ENCODE measurements at places on chromosomes 16 and 17.

DNA sequence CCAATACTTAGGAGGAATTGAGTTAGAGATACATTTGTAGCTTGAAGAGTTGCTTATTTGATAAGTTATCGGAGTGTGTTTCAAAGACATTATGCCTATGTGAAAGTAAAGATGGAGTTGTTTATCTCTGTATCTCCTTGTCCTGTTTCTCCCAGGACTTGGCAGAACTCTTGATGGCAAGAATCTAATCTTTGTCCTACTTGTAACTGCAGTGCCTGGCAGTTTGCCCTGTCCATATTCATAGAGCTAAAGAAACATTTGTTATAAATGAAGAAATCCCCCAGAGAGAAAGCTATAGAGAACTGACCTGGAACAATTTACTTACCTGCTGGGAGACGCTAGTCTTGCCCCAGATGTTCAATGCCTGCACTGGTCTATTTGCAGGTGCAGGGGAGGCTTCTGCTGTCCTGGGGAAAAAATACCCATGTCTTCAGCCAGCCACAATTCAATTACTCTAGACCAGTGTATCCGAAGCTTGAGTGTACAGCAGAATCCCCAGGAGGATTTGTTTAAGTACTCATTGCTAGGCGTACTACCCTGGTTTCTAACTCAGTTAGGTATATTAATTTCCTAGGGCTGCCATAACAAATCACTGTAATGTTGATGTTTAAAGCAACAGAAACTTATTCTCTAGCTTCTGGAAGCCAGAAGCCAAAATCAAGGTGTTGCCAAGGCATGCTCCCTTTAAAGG is 410.0 kb upstream of the HSBP1 start:
- no peak for DNase-seq

GRCh38 chr17:75345514-75346167 is 56.4 kb upstream of the SLC25A19 start:
- DNase-seq, result peak; percentile 67

- no peak for DNase-seq
Measured at GRCh38 chr16:85653290-85653891, 35.4 kb downstream of the GINS2 start.

DNA sequence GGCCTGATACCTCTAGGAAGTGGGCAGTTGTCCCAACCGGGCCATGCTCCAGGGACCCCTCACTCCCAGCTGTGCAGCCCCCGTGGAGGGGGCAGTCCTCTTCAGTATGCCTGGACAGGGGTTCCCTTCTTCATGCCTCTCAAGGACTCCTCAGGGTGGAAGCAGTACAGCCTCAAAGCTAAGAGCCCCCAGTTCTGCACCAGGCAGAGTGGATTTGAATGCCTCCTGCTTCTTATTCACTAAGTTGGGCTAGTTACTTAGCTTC is 23.9 kb upstream of the ST6GALNAC1 start:
- DNase-seq, result no peak

- no peak for DNase-seq
Measured at GRCh38 chr17:76234354-76234679, 6.0 kb downstream of the RNF157 start.

DNA sequence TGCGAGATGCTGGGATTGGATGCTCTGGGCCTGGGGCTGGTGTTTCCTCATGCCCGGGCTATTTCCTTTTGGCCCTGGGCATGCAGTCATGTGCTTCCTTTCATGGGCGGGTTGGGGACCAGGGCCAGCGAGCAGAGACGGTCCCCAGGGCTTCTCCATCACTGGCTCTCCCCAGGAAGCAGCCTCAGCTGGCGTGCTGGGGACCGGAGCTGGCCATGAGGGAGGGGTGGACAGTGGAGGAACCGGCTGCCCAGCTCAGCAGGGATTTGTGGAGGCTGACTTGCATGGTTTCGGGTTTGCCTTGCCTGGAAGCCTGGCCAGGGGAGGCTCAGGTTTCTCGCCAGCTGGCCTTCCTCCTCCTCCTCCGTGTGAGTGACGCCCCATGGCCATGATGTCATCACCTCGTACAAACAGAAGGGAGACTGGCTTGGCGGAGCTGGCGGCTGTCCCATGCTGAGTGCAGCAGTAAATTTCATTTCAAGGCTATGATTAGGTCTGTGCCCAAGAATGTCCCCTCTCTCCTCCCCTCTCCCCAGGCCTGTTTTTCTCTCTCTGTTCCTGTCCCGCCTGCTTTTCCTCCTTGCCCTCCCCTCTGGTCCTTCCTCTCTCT is 8.9 kb upstream of the TIMP2 start:
- DNase-seq, result no peak

DNA sequence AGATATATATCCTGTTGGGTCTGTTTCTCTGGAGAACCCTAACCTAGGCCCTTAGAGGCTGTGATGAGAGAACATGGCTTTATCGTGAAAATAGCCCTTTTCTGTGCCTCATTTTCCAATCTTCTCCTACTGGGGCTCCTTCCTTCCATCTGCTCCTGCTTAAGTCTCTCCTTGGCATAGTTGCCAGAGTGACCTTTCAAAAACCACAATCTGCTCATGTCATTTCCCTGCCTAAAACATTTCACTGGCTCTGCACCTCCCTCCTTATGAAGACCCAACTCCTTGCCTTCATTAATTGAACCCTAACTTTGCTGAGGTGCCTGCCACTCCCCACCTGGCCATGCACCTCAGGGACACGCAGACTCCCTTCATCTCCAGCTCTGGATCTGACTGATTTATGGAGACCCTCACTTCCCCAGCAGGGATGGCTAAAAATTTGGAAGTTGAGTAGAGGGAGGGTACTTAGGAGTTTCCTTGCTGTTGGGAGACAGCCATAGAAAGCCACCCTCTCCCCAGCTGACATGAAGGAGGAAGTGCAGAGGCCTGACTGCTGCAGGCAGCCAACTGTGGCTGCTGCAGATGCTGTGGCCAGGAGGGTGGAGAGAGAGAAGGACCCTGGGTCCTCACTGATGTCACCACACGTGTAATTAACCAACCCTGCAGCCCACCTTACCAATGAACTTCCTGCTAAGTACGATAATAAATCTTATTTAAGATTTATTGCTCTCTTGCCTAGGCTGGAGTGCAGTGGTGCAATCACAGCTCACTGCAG is 6.3 kb upstream of the GGA2 start:
- no peak for DNase-seq

- no peak for DNase-seq
Measured at GRCh38 chr17:82948081-82948511, 108.3 kb upstream of the ZNF750 start.

- DNase-seq, result no peak
Measured at GRCh38 chr17:39169101-39169500, 3.1 kb upstream of the ARL5C start.

DNA sequence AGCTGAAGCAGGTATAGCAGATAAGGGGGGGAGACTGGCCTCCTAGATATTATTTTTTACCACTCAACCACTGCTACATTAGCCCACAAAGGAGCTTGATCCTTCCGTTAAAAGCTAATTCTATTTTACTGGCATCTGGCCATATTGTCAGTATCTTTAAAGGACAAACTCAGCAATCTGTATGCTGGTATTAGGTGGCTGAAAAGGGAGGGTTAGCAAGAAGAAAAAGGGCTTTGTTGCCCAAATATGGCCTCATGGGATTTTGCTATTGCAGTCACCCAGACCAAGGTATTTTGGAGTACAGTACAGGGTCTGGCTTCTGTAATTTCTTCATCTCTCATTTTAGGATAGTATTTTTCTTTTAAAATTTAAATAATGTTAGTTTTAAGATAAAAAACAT is 14.4 kb downstream of the RFWD3 start:
- DNase-seq, result no peak

GRCh38 chr16:67486805-67487204 is 3.5 kb upstream of the AGRP start:
- DNase-seq, result no peak

GRCh38 chr17:81870981-81871386 is at the start of gene ARHGDIA:
Gene ARHGDIA (minus strand): TSS chr17:81871337. CDS start chr17:81869930, 1,407 bp downstream.
- no peak for DNase-seq

DNA sequence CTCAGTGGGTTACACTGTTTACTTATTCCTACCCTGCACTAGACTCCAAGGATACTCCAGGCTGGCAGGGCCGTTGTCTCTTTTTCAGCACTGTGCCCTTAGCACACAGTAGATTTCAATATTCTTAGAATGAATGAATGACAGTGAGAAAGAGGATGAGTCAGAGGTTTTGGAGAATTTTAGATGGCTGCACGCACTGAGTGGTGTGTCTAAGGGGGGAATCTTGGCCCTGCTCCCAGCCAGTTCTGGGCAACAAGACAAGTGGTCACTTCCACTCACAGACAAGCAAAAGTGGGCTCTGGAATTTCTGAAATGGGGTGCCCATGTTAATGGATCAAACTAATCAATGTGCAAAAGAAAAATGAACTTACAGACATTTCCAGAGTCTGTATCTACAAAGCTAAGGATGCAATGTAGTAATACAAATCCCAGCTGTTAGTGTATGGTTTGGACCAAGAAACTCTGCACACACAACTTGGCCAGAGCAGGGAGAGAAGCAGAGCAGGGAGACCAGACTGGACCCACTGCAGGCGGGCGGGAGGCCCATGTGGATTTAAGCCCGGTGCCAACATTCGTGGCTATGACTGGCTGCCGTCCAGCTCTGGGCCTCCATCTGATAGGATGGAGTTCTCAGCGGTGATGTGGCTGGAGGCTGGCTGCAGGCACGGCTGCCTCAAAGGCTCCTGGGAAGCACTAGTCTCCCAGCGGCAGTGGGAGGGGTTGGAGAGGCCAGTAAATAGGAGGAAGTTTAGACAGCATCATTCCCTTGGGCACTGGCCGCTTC is 95.6 kb upstream of the CDYL2 start:
- no peak for DNase-seq

- peak; percentile 37 for DNase-seq
Measured at GRCh38 chr16:188674-189073, 8.4 kb downstream of the HBQ1 start.

DNA sequence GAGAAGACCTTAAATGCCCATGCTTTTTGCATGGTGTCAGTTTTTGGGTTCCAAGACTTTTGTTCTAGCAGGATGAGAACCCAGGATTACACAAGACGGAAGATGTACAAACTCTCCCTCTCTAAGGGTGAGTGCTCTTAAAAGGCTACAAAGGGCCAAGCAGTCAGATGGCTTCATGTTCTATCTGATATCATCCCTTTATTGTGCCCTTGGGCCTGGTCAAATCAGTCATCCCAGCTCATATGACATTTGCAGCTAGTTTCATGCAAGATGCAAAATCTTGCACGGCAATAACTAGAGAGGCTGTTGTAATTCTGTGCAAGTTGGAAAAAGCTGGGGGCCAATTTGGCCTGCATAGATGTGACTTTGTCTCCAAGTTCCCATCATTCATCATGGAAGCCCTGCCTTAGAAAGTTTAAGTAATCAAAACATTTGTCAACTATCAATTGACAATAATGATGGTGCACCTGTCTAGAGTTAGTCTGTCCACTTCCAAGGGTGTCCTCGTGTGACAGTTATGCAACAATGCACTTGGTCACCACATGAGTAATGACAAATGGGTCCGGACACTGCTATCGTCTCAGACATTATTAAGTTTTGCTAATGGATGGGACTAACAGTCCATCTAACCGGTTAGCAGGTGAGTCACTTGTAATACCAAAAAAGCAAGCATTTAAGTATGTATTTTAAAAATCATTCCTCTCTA is 58.6 kb upstream of the ZFHX3 start:
- no peak for DNase-seq

DNA sequence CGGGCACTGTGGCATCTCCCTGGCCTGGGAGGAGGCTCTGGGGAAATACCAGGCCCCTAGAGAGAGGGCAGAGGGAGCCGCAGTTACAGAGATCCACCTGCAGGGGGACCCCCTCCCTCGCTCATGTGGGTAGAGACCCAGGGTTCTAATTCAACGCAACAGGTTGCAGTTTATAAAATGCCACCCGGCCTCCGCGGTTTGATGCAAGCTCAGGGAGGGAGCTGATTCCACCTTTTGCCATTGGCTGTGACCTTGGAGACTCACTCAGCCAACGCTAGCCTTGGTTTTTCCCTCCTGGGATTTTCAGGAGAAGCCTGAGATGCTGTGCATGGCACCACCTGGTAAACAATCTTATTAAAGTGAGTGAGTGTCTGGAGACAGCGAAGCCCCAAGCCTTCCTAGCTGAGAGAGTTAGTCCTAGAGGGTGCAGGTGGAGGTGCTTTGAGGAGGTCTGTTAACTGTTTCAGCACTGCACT is 12.1 kb downstream of the TTLL6 start:
- DNase-seq, result peak; percentile 79

DNA sequence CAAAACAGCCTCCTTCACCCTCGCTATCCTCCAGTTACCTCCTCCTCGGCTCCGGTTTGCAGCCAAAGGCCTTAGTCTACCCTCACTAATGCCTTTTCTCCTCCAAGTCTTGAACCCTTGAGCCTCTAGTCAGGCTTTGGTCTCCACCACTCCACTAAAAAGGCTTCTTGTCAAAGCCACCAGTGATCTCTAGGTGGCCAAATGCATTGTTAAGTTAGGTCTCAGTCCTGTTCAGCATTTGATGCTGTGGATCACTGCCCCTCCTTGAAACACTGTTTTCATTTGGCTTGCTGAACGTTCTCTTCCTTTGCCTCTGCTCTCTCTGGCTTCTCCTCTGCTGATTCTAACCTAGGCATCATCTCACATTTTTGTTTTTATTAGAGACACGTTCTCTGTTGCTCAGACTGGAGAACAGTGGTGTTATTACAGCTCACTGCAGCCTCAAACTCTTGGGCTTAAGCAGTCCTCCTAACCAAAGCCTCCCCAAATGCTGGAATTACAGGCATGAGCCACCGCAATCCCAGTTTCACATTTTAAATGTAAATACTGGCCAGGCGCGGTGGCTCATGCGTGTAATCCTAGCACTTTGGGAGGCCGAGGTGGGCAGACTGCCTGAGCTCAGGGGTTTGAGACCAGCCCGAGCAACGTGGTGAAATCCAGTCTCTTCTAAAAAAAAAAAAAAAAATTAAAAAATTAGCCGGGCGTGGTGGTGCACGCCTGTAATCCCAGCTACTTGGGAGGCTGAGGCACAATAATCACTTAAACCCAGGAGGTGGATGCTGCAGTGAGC is 1.1 kb downstream of the SGF29 start:
- no peak for DNase-seq

Data from CD4-positive, alpha-beta T cell treated with Interleukin-17A for 4 hours (primary cell).